ENCODE measurements at places on chromosomes 2 and 18.

- no peak for DNase-seq
Measured at GRCh38 chr2:62587592-62587991, 81.6 kb upstream of the TMEM17 start.

- DNase-seq = no peak
Measured at GRCh38 chr2:30225131-30225762, 6.1 kb upstream of the LBH start.

DNA sequence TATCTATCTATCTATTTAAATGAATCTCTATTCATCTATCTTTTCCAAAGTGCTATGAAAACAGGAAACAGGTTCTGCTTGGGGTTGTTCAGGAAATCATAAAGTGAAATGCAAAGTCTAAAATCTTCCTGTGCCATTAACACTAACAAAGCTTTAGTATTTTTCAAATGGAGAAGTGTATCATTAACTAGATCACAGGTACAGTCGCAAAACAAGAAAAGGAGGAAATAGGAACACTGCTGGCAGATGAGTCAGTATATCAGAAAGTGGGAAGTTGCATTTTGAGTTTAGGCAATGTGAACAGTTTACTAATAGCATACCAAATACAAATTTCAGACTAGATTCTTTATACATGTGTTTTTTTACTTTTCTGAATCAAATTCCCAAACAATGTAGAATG is 888.5 kb upstream of the FSHR start:
- no peak for DNase-seq

- no peak for DNase-seq
Measured at GRCh38 chr2:69768235-69768634, 26.3 kb downstream of the ANXA4 start.

GRCh38 chr18:57004366-57005121 is 142.3 kb upstream of the BOD1L2 start:
- no peak for DNase-seq

- no peak for DNase-seq
Measured at GRCh38 chr18:15198116-15198389, 450.1 kb downstream of the ANKRD30B start.
